NCI-H2081 (cell line): ENCODE measurements at places on chromosomes 11 and 22.

DNA sequence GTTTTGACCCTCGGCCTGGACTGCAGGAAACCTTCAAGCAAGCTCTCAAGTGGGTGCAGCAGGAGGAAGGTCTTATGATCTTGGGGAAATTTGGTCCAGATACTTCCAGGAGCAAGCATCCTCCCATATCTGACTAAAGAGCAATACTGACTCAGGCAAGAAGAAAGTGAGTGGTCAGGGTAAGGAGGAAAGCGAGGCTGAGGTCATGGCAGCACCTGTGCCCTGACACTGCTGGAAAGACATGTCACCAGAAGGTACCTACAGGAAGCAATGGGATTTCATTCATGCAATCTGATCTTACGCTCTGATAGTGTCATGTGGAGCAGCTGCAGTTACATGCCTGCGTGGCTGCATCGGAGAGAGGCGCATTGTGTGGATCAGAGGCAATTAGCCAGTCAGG, 6.5 kb upstream of the TOP3B start:
- no peak for DNase-seq

DNA sequence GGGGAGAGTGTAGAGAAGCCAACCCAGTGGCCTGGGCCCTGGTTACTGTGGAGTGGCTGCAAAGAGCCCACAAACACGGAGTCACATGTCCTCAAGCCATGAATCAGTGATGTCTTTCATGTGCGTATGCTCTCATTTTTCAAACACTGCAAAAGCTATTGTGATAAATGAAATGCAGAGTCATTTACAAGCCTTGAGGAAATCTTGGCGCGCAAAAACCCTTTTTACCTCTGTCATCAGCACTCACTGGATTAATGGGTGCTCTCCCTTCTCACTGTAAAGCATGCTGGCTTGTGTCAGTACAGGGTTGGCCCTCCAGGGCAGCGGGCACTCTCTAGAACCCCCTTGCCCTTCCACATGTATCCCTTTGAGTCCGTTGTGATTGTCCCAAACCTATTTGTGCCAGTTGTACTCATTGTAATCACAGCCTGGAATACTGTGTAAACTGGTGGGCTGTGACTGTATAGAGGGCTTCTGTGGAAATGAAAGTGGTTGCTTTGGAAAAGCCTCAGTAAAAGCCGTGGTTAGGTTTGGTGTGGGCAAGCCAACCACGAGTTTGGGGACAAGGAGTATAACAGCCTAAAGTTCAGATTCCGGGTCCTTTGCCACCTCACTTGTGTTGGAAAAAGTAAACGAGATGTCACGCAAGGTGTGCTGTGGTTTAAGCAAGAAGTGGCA, 10.4 kb downstream of the GNAZ start:
- DNase-seq, result no peak

DNA sequence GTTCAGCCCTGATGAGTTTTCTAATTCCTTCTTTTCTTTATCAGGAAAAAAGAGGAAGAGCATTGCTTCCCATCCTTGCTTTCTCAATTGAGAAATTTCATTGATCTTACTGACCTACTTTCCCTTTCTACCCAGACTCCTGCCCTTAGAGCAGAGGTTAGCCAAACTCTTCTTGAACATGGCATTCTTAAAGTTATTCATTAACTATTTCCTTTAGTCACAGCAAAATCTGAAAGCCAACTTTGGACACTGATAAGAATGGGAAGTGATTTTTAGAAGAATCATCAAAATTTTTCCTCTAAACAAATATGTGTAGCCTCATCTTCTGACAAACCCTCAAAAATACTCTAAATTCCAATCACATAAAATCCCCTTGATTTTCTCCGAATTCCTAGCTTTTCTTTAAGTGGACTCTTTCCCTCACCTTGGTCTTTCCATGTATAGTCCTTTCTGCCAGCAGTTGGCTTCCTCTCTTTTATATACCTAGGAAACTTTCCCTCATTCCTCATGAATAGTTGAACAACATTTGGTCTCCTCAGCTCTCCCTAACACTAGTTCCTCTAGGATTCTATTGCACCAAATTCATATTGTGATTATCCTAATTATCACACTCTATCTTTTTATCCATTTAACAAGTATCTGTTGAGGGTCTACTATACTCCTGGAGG, 566.7 kb upstream of the CCDC90B start:
- DNase-seq, result no peak

- no peak for DNase-seq
Observed at GRCh38 chr11:47928426-47928825, 51.9 kb upstream of the PTPRJ start.

GRCh38 chr11:20363149-20363499, 390 bp upstream of the HTATIP2 start:
- no peak for DNase-seq

- no peak for DNase-seq
Observed at GRCh38 chr22:29751669-29752068, 15.1 kb downstream of the ZMAT5 start.

- DNase-seq, result no peak
Observed at GRCh38 chr11:112226831-112227401, 688 bp downstream of the PTS start.

- no peak for DNase-seq
Observed at GRCh38 chr11:76978818-76979217, 55.4 kb upstream of the B3GNT6 start.

GRCh38 chr11:24617856-24618255, 121.0 kb downstream of the LUZP2 start:
- DNase-seq, result no peak

DNA sequence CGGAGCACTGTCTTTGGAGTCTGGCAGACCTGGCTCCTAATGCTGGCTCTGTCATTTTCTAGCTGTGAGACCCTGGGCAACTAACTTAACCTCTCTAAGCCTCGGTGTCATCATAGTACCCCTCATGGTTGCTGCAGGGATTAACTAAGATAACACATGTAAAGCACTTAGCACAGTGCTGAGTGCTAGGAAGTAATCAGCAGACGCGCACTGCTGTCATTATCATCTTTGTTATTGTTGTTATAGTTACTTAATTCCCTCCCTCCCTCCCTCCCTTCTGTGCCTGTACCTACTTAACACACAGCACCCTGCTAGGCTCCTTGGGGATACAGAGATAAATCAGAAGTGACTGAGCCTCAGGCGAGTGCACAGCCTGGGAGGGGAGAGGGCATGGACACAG, 104.7 kb upstream of the PITPNB start:
- no peak for DNase-seq

DNA sequence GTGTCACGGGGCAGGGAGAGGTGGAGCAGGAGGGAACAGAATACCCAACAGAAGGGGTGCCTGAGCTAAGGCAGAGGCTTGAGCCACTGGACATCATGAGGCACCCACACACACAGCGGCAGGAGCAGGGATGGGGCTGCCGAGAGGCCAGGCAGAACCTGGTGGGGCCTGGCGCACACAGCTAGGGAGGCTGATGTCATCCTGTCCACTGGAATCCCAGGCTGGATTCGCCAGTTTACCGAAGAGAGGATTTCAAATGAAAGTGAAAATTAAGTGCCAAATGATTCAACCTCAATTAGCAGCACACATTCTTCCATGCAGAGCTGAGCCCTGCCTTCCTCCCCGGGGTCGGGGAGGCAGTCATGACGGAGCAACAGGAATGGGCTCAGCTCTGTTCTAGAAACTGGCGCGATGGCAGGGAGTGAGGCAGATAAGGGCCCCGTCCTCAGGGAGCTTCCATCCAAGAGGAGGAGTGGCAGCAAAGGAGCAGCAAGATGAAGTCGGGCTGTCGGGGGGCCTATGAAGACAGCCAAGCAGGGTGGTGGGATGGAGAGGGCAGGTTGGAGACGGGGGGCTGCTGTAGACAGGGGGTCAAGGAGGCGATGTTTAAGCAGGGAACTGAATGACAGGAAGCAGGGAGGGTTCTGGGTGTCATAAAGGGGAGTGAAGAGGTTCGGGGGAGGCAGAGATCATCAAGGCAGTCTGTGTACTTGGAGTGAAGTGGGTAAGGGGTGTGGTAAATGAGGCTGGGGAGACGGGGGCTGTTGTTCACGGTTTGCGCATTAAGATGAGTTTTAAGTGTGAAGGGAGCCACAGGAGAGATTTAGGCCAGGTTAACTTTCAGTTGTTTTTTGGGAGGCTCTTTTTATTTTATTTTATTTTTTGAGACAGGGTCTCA, 6.4 kb downstream of the RAC2 start:
- no peak for DNase-seq

DNA sequence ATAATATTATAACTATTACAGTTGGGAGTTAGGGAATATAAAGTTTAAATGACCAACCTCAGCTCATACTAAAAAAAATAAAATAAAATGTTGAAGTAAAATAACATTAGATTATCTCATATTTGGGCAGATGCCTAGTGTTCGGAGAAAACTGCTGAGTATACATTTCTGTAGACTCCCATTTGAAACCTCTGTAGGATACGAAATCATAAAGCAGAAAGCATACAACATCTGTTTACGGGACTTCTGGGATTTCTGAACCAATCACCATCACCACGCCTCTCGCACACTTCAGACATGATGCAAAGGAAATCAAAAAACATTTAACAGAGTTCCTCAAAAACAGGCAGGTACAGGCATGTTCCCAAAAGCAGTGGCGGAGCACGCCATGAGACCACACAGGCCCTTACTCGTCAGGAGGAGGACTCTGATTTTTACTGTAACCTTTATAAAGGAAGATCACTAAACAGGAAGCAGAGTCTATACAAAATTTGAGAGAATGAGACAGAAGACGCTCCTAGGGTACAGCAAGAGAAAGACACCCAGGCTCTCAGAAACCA, 8.6 kb downstream of the ZNF195 start:
- DNase-seq, result no peak

DNA sequence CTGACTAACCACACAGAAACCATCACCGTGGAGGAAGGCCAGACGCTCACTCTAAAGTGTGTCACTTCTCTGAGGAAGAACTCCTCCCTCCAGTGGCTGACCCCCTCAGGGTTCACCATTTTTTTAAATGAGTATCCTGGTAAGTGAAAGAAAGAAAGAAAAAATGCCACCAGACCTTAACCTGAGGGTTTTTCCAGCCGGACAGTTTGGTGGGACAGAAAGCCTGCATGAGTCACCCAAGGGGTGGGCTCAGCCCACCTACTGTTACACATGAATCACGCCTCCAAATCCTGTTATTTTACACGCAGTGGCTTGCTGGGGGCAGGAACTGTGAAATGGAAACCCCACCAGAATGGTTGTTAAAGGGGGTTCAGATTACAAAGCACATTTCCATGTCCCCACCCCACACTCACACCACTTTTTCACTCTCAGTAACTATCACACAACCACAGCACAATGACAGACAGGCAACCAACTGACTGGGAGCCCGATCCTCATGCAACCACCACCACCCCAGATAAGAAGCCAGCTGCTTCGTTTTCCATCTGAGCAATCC, 11.9 kb downstream of the CRTAM start:
- DNase-seq, result no peak

DNA sequence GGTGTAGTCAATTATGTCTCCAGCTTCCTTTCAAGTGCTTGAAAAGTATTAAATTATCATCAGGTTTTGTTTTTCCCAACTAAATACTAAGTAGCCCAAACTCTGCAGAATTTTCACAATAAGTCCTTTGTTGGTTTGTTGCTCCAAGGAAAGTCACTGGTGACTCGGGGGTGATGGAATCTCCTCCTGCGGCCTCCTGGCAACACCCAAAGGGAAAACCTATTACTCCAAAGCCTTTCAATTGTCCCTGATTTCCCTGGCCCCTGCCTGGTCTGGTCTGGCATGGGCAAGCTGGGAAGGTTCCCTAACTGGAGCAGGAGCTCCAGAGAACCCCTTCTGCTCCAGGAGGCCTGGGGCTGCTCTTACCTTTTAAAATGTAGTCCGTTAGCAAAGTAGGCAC, 47.9 kb downstream of the FEZ1 start:
- DNase-seq, result no peak

- DNase-seq, result no peak
Observed at GRCh38 chr11:94149431-94150017, 20.9 kb downstream of the PANX1 start.

- no peak for DNase-seq
Observed at GRCh38 chr11:59285716-59286260, 72.9 kb upstream of the OR5AN1 start.

DNA sequence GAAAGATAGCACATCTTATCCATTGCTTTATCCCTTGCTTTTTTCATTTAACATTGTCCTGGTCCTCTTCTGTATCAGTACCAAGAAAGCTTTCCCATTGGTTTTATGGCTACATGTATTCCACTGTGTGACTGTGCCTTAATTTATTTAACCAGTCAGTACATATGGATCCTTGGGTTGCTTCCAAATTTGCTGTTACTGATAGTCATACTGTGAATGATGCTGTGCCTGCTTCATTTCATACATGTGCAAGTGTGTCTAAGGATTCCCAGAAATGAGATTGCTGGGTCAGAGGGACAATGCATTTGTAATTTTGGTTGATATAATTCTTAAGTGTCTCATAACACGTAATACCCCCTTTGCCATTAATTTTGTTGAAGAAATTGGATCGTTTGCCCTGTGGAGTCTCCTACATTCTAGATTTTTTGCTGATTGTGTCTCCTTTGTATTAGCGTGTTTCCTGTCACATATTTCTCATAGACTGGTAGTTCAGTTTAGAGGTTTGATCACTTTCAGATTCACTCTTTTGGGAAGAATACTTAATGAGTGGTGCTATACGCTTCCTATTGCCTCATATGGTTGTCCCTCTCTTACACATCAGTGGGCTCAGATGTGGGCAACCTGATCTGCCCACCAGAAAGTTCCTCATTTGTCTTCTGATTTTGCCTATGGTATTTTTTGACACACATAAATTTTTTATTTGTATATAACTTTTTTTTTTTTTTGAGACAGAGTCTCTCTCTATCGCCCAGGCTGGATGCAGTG, 35.3 kb downstream of the MYBPC3 start:
- DNase-seq, result no peak

DNA sequence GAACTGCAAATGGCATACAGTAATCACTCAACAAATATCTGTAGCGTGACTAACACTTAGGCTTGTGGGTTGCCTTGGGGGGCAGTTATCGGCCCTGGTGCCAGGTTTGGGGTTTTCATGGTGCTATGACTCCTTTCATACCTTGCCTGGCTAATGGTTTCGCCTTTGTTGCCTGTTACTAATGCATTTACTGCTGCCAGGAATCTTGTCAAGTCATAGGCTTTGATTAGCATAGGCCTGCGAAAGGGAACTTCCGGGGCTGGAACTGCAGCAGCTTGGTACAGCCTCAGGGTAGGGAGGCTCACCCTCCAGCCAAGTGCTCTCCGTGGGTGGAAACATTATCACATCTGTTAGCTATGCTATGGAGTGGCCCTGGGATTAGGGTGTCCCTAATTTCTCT, 13.2 kb downstream of the SLC25A18 start:
- peak; percentile 78 for DNase-seq

GRCh38 chr11:67375320-67376055, 2.1 kb upstream of the CLCF1 start:
- no peak for DNase-seq

DNA sequence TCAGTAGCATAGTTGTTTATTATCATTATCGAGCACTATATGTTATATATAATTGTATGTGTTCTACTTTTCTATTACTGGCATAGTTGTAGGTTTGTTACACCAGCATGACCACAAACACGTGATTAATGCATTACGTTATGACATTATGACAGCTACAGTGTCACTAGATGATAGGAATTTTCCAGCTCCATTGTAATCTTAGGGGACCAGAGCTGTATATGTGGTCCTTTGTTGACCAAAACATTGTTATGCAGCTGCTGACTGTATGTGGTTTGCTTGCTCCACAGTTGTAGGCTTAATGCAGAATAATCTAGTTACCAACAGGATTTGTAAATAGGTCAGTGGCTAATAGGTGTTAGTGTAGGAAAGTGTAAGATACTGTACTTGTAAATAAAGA, 66.1 kb downstream of the HSD17B12 start:
- no peak for DNase-seq
